H9 (cell line): ENCODE measurements at places on chromosomes 7 and 10. TPM values are rescaled to one million over a fixed set of nuclear protein-coding genes. Genes with fewer than 3 reads are reported as not detected.

Gene ITPRID1
- 1.1 and 1.2 TPM in 2 replicates for total RNA-seq

DNA sequence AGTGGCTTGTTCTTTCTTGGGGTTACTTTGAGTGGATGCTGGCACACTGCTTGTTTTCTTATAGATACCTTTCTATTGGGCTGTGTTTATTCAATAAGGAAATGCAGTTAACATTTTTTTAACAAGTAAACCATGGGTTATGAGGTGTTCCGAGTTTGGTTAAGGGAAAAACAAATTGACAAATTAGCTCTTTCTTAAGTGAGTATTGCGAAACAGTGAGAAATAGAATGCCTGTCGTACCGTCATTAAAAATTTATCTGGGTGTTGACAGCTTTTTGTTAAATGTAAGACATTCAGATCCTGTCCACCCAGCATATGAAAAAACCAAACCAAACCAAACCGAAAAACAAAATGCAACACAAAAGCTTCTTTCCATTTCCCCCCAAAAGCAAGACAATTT is 6.2 kb downstream of the CUX1 start:
- peaks cover 8% of the 10 kb centered on the region for H3K4me1 ChIP-seq
- H3K27ac ChIP-seq, result no peak overlapping the region
- no peak for DNase-seq
- no peak overlapping the region for H3K4me3 ChIP-seq

DNA sequence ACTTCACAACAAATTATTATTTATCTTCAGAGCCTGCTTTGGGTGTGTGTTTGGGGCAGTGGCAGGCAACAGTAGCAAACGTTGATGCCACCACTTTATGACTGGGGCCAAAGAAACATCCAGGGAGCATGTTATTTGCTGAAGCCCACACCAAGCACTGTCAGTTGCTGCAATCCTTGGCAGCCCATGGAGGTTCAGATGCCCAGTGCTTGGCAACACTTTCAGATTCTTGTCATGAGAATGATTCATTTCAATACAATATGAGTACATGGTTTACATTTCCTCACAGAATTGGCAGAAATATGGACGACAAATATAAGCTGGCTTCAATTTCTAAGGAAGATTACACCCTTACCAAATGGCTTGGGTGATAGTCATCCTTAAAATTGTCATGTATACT is 46.5 kb upstream of the GLI3 start:
- no peaks in the 10 kb centered on the region for H3K4me1 ChIP-seq
- H3K27ac ChIP-seq, result no peak overlapping the region
- DNase-seq, result no peak
- no peaks in the 10 kb centered on the region for H3K27me3 ChIP-seq
- H3K36me3 ChIP-seq, result no peaks in the 10 kb centered on the region

DNA sequence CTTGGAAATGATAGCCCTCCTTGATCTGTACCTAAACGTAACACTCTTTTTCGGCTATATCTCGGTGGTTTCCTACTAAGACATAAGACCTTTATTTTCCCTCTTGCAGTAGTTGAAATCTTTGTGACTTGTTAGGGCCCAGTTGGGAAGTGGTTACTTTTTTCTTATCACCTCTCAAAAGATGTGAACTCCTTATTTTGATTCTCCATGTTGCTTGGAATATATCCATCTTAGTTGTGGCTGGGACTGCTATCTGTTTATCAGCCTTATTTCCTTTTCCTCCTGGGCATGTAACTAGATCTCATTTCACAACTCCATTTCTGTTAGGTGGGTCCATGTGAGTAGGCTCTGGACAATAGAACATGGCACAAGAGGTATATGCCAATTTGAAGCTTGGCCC is 4.1 kb upstream of the CPED1 start:
- no peak overlapping the region for H3K4me3 ChIP-seq
- no peaks in the 10 kb centered on the region for H3K4me1 ChIP-seq
- H3K36me3 ChIP-seq, result no peaks in the 10 kb centered on the region
- H3K27ac ChIP-seq, result no peak overlapping the region
- DNase-seq, result no peak

DNA sequence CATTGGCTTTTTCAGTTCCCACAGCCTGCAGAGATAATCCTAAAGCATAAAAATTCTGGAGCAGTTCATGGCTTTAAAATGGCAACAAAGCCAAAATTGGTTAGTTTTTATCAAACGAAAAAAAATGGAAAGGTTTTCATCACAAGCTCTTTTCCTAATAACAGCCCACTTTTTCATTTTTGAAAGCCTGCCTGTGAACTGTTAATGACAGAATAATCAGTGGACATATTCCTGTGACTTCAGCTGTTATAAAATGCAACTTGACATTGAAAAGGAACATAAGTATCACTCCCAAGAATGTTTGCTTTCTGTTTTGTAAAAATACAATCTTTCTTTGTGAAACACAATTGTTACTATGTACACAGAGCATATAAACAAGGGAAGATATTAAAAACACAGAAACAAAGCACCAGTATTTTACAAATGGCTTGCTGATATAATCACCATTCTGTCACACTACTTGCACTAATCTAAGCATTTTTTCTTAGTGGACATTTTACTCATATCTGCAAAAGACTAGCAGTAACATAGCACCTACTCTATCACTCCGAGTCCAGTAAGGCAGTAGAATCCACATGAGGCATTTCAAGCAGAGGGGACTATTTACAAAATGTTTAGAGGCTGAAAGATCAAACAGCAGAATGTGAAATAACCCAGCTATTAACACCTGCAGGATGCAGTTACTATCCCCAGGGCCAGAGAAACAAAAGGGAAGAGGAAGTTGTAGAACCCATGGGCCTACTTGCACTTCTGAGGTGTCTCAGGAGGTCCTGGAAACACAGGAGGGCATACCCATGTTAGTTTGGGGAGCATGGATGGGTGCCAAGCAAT is 26.4 kb downstream of the MACC1 start:
- no peak overlapping the region for H3K4me3 ChIP-seq
- no peak for DNase-seq
- H3K27me3 ChIP-seq, result no peaks in the 10 kb centered on the region
- H3K27ac ChIP-seq, result no peak overlapping the region
- no peaks in the 10 kb centered on the region; the same call in 1 of the 2 replicates for H3K4me1 ChIP-seq
